WTC11 (cell line): ENCODE measurements at places on chromosomes 12 and 14. TPM values are rescaled to one million over a fixed set of nuclear protein-coding genes. Genes with fewer than 3 reads are reported as not detected.

Gene AQP5
- total RNA-seq: 2.7 to 2.9 TPM (median 2.8 TPM) in 3 replicates

- DNase-seq: no peak
- H3K27ac ChIP-seq: peak overlapping the region; percentile 51
- no peak overlapping the region for H3K4me3 ChIP-seq
- peaks cover 6% of the 10 kb centered on the region for H3K36me3 ChIP-seq
- H3K4me1 ChIP-seq: peaks cover 17% of the 10 kb centered on the region
These were observed 14.4 kb upstream of the ATF1 start for GRCh38 chr12:50749459-50749882.

Gene PCED1B
- total RNA-seq: 5.9 to 6.7 TPM (median 6.6 TPM) in 3 replicates

Gene TEAD4
- total RNA-seq: 75.8 to 96.8 TPM (median 78.2 TPM) in 3 replicates

Gene MON2
- total RNA-seq: 25.8 to 30.9 TPM (median 30.8 TPM) in 3 replicates

Gene CCDC85C
- total RNA-seq: 28.7 to 35.8 TPM (median 30.4 TPM) in 3 replicates

Gene HOXC6
- total RNA-seq: not detected in 3 replicates

Gene LRRC10
- total RNA-seq: not detected in 3 replicates

GRCh38 chr14:49970474-49971147 lies 77.7 kb downstream of the ARF6 start:
- DNase-seq: no peak
- no peak overlapping the region; the same call in 1 of the 2 replicates for H3K27ac ChIP-seq
- no peaks in the 10 kb centered on the region for H3K36me3 ChIP-seq

Gene KRT73
- not detected in 3 replicates for total RNA-seq
